ENCODE measurements at places on chromosomes 7 and 10. TPM values are rescaled to one million over a fixed set of nuclear protein-coding genes. Genes with fewer than 3 reads are reported as not detected.

Gene ADAM8
- 1.8 TPM for total RNA-seq

GRCh38 chr10:74824184-74824899 lies 2.1 kb upstream of the KAT6B start:
- ATAC-seq, result no peak

Gene PBLD
- total RNA-seq, result 5.5 TPM

Gene DMBT1
- 0.15 TPM for total RNA-seq

GRCh38 chr7:105304040-105304895 lies 84.5 kb downstream of the SRPK2 start:
- no peak for ATAC-seq

Gene CTAGE4
- total RNA-seq, result not detected

DNA sequence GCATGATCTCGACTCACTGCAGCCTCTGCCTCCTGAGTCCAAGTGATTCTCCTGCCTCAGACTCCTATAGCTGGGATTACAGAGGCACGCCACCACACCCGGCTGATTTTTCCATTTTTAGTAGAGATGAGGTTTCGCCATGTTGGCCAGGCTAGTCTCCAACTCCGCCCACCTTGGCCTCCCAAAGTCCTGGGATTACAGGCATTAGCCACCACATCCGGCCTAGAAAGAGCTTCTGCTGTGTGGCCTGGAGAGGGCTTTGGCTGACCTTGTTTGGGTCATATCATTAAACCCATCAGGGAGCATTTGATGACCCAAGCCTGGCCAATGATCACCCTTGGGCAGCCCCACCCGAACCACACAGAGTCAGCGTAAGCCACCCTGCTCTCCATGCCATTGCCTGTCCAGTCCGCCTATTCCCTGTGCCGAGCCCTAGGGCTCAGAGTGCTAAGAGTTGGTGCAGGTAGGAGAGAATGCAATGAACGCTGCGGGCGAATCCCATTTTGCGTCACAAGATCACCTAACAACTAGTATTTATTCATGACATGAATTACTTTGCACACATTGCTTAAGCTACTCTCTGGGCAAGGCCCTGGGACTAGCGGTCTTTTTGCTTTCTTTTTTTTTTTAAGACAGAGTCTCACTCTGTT lies 22.3 kb upstream of the GDI2 start:
- no peak for ATAC-seq

Gene IFIT1
- total RNA-seq, result 2.7 TPM

GRCh38 chr10:62384447-62385081 lies 10.4 kb downstream of the ZNF365 start:
- ATAC-seq, result no peak

DNA sequence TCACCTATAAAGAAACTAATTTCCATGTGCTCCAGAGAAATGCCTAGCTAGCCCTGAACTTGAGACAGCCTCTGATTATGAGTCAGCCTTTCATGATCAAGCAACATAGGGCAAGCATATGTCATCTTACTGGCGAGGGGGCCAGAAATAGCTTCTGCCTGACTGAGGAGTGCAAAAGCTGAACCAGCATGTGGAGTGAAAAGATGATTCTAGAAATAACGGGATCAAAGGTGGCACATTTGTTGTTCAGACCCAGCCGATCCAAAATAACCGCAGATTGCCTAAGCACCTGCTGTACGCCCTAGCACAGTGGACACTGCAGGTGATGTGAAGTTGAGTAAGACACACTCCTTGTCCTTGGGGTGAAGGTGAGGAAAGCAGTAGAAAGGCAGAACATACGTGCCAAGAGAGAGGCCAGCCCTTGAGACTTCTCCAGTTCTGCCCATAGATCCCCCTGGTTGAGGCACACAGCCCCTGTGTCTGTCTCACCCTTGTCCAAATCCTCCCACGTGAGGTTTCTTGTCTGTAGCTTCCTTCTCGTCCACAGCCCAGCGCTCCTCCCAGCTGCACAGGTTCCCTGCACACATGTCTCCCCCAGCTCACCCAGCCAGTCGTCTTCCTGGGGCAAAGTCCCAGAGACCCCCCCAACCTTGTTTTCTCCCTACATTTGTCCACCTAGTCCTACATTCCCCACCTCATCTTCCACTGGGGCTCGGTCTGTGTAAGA lies 2.8 kb upstream of the BCL7B start:
- no peak for ATAC-seq

- peak; percentile 61 for ATAC-seq
These were observed 21.9 kb upstream of the KCNK18 start for GRCh38 chr10:117175215-117175900.

DNA sequence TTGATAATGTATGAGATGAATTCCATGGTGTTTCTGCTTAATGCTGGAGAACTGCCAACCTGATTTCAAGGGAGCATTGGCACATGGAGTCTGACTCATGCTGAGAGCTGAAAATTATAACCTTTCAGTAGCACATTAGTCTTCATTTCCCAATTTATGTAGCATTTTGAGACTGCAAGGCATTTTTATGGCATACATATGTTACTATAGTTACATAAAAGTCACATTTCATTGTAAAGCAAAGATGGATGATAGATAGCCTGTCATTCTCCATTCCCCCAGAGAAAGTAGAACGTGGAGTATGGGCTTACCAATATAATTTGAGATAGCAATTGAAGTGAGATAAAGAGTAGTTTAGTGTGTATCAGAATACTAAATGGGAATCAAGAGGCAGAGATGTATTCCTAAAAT lies 103.1 kb downstream of the SLC16A9 start:
- no peak for ATAC-seq

GRCh38 chr7:157430721-157431120 lies 93.9 kb downstream of the DNAJB6 start:
- ATAC-seq, result no peak

DNA sequence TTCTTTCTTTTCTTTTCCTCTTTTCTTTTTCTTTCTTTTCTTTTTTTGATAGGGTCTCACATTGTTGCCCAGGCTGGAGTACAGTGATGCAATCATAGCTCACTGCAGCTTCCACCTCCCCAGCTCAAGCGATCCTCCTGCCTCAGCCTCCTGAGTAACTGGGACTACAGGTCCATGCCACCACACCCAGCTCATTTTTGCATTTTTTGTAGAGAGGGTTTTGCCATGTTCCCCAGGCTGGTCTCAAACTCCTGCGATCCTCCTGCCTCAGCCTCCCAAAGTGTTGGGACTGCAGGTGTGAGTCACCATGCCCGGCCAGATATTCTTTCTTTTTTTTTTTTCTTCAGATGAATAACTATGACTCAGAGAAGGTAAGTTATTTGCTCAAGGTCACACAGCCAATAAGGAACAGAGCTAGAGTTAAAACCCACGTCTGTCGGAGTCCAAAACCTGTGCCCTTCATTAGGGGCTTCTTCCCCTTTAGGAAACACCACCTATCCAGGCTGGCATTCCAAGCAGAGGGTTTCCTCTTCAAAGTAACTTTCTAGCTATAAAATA lies 28.1 kb upstream of the DNMBP start:
- no peak for ATAC-seq

Gene CALCR
- total RNA-seq, result 0.18 TPM

DNA sequence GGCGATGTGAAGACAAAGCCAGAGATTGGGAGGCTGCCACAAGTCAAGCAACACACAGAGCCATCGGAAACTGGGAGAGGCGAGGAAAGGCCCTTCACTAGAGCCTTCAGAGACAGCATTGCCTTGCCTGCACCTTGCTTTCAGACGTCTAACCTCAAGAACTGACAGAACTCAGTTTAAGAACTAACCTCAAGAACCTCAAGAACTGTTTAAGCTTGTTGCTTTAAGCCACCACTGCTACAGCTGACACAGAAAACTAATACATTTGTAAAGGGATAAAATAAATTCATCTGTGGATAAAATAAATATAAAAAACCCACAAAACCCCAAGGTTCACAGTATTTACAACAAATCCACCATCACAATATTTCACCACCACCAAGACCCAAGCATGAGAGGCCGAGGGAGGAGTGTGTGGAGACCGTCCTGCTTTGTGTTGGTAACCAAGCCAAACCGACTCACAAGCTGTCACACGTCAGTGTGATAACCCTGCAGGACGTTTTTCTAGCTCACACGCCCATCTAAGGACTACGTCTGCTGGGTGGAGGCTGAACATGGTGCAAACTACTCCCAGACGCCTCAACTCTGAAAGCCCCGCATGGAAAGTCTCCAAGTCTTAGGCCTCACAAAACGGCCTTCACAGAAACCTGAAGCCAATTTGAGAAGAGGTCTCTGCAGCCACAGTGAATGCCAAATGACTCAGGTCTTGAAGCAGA lies 116.8 kb downstream of the ABLIM1 start:
- ATAC-seq, result no peak

GRCh38 chr10:133445268-133445732 lies 8.4 kb upstream of the SCART1 start:
- no peak for ATAC-seq

- no peak for ATAC-seq
These were observed 134.1 kb downstream of the LRMDA start for GRCh38 chr10:75565286-75566251.

Gene ZC3HAV1L
- total RNA-seq, result not detected

DNA sequence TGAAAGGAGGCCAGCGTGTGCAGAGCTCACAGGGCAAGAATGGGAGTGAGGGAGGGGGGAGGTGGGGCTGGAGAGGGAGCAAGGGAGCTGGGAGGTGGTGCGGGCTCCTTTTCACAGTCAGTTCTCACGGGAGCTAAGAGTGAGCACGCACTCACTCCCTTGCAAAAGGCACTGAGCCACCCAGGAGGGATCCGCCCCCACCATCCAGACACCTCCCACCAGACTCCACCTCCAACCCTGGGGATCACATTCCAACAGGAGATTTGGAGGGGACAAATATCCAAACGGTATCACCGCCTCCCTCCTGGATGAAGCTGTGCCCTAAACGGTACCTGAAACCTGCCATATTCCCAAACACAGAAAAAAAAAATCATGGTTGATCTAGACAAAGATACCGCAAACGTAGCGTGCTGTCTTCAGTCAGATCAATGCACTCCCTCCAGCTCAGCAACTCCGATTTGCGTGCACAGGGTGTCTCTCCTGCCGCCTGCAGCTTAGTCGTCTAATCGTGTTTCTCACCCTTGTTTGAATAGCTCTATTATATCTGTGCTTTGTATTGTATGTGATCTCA lies 20.3 kb upstream of the PRKAG2 start:
- ATAC-seq, result peak; percentile 23

Gene C7orf25
- total RNA-seq, result 6.8 TPM

DNA sequence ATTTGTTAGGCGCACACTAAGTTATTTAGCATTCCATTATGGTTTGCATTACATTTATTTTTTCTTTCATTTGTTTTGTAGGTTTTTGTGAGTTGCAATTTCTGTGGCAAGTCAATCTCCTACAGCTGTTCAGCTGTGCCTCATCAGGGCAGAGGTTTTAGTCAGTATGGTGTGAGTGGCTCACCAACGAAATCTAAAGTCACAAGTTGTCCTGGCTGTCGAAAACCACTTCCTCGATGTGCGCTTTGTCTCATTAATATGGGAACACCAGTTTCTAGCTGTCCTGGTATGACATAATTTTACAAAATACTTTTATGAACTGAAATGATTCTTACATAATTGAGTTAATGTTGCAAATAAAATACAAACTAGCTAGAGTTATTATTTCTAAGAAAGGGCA lies 29.5 kb downstream of the MIOS start:
- no peak for ATAC-seq

DNA sequence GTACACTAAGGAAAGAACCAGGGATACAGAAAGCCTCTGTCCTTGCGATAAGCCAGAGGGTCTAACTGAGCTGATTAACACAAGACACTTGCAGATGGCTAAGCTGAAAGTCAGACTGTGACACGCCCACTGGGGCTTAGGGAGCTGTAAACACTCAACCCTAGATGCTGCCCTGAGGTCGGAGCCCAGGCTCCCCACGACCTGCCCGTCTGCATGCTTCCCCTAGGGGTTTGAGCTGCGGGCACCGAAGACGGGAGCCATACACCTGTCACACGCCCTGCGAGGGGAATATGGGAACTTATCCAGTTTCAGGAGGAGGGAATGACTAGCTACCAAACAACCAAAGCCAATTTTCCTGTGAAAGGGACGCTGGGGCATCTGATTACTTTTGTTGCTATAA lies 96.0 kb downstream of the HTR5A start:
- peak; percentile 6 for ATAC-seq

- no peak for ATAC-seq
These were observed 65.9 kb upstream of the NEBL start for GRCh38 chr10:20963056-20963455.

- ATAC-seq, result no peak
These were observed 56.2 kb upstream of the ABLIM1 start for GRCh38 chr10:114714281-114714741.

Gene NKX1-2
- not detected for total RNA-seq

DNA sequence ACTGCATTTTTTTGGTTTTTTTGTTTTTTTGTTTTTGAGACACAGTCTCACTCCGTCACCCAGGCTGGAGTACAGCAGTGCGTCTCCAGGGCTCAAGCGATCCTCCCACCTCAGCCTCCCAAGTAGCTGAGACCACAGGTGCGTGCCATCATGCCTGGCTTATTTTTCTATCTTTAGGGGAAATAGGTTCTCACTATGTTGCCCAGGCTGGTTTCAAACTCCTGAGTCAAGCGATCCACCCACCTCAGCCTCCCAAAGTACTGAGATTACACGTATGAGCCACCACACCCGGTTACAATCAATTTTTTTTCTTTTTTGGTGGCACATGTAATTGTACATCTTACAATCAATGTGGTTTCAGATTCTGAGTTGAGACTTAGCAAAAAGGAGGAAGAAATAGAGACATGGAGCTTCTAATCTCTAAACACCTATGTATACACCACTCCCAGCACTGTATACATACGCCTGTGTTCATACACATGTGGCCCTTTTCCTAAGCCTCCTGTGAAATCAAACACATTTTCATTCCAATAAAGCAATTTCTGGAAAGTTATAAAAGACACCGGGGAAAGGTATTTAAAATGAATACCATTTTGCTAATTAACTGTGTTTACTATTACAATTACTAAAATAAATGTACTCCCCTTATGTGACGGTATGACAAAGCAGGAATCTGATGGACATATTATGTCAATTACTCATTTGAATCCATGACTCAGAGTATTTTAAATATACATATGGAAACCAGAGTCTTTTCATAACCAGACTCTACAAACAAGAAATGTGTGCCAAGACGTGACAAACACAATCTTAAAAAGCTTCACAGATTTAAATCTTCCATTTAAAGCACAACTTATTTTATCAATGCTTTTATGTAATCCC lies 40.9 kb downstream of the SMURF1 start:
- peak; percentile 79 for ATAC-seq

DNA sequence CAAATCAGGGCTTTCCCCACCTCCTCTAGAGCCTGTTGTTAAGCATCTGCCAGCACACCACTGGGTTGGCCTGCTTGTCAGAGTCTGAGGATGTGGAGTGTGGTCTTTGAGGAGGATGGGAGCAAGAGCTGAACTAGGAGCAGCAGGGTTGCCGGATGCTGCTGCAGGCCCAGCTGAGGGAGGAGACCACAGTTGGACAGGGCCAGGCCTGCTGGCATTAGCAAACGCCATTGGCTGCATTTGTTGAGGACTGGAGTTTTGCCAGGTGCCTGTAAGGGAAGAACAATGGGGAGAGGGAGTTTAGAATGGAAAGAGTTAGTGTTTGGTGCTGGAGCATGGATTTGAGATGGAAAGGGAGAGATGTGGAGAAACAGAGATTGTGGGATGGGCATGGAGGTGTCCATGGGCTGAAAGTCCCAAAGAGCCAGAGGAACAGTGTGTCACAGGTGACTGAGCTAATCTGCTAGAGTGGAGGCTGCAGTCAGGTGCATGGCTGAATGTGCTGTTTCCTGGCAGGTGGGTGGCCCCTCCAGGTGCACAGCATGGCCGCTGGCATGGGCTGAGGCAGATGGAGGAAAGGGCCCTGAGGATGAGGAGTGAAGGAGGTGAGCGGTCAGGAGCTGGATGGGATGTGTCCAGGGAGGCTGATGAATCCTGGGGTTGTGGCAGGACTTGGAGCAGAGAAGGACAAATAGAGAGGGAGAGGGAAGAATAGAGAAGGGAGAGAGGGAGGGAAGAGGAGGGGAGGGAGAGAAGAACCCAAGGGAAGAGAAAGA lies 40.7 kb downstream of the LEP start:
- no peak for ATAC-seq

Gene SPOCK2
- 39.4 TPM for total RNA-seq

Gene LEP
- 0.21 TPM for total RNA-seq
